Stimulated activated CD4-positive, alpha-beta T cell treated with anti-CD3 and anti-CD28 coated beads, Interleukin-4, amount 100 ng/mL, for 24 hours (primary cell): ENCODE measurements at places on chromosomes 2 and 18.
A peak's percentile ranks its signal among the peaks of the same experiment; 100 is the strongest.

- no peak for DNase-seq
Measured at GRCh38 chr2:130337735-130338325, 4.9 kb upstream of the IMP4 start.

DNA sequence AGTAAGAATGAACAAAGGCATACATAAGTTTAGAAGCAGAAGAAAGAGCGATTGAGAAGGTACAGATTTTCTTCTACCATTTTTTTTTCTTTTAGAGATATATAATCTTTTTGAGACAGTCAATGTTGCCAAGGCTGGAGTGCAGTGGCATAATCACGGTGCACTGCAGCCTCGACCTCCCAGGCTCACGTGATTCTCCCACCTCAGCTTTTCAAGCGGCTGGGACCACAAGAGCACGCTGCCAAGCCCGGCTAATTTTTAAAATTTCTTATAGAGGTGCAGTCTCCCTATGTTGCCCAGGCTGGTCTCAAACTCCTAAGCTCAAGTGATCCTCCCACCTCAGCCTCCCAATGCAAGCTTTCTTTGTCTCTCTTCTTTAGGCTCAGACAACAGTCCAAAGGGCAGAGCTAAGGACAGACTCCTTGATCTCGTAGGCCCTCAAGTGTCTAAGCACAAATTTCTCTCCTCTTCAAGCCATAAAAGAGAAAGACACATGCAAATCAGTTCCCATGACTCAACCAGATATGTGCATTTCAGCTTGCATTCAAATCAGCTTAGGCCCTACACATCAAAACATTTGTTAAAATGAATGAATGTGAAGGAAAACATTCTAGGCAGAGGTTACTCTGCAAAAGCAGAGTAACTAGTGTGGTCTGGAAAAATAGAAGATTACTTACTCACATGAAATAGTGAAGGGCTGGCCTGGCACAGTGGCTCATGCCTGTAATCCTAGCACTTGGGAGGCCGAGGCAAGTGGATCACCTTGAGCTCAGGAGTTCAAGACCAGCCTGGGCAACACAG is 18.0 kb downstream of the ITSN2 start:
- DNase-seq, result no peak

DNA sequence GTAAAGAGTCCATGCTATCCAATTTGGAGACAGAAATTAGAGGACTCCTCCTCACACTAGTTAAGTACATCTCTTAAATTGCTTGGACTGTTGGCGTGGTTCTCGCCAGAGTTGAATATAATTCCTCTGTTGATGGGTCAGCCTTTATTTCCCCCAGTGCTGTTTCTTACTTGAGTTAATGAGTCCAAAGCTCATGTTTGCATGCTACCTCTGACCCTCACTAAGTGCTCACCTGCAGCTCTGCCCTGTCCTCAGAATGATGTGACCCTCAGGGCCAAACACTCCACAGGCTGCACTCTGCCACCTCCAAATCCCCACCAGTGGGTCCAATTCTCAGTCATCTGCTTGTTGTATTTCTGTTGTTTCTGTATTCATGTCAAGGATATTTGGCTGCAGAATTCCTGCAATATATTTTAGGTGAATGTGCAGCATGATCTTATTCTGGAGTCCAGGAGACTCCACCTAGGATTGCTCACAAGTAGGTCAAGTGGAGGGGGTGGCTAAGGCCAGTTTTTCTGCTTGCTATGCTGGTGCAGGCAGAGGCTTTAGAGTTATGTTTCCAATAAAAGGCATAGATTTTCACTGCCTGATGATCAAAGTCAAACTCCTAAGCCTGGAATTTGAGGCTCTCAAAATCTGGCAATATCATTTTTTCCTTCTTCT is 37.8 kb downstream of the RDH14 start:
- DNase-seq, result no peak

DNA sequence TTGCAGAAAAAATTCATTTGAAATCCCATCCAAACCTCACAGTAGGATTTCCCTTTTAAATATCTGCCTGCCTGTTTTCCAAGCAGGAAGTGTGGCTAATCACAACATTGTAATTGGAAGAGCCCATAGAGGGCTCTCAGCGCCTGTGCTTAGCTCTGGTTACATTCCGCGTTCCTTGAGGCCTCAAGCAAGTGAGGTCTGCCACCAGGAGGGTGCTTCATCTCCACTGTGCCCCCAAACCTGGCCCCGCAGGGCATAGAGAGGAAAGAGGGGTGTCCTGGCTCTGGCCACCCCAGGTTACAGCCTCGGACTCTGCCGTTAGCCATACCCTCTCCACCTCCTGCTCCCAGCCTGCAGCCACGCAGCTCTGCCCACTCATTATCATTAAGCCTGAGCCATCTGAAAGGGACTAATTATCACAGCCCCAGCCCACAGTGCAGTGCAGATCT is 214.8 kb downstream of the SP3 start:
- DNase-seq, result no peak

- no peak for DNase-seq
Measured at GRCh38 chr18:40555914-40556313, 1399.1 kb upstream of the PIK3C3 start.

DNA sequence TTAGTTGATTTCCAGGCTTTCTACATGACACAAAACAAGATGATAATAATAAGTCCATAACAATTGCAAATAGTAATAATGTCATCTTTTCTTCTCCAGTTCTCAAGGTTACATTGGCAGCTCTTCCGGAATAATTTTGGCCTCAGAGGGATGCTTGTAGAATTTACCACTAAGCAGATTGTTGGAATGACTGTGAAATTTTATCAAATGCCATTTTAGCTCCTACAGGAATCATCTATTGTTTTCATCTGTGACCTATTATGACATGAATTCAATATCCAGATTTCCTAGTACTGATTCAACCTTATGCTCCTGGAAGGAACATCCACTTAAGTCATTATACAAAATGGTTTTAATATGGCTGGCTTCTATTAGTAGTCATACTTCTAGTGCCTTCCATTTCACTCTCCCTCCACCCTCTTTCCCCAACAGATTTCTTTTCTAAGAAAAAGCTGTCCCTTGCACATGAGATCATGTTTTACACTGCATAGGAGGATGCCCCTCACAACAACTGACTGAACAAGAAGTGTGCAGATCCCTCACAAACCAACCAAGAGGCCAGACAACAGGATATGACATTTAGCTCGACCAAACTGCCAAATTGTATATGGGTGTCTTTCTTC is 200.0 kb downstream of the DNER start:
- no peak for DNase-seq

GRCh38 chr2:211157211-211157610 is 600.8 kb downstream of the CPS1 start:
- DNase-seq, result no peak

DNA sequence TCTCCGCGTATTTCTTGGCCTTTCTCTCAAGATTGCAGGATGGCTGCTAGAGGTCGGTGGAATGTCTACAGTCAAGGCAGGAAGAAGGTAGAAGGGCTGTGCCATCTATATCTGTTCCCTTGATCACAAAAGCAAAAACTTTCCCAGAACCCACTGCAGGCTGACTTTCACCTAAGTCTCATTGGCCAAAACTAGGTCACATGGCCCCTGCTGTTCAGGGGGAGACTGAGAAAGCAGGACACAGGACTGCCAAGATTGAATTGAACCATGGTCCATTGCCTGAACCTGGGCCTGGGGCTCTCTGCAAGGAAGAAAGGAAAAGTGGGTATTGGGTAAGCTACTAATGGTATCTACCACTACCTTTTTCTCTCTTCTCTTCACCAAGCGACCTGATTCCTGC is 9.7 kb upstream of the GRP start:
- no peak for DNase-seq

DNA sequence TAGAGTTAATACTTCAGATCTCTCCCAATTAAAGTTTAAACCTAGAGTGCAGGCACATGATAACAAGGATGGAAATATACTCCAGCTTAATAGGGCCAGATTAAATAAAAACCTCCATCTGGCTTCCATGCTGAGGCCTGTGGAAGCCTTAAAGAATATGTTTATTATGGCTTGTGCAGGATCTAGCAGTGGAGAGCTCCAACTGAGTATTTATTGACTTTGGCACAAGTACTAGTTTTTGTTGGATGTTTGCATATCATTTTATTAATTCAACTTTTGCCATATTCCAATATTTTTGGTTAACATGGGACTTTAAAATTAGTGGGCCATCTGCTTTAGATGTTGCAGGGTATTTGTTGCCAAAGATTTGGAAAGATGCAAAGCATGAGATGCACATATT is 860.4 kb upstream of the SOX11 start:
- DNase-seq, result no peak

DNA sequence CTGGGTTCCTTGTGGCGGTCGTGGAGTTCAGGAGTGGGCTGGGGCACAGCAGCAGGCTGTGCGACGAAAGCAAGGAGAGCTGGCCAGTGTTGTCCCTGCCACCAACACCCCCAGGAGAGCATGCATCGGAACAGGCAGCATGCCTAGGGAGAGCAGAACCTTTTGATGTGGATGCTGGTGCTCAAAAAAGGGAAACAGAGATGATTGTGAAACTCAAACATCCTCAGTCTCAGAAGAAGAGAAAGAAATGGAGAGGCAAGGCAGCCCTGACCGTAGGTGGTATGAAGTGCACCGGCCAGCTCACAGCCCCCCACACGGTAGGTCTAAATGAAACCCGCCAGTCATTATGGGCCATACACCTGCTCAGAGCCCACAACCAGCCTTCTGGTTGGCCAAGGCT is 253.4 kb downstream of the GBX2 start:
- no peak for DNase-seq

- no peak for DNase-seq
Measured at GRCh38 chr2:229243890-229244560, 27.1 kb downstream of the PID1 start.

DNA sequence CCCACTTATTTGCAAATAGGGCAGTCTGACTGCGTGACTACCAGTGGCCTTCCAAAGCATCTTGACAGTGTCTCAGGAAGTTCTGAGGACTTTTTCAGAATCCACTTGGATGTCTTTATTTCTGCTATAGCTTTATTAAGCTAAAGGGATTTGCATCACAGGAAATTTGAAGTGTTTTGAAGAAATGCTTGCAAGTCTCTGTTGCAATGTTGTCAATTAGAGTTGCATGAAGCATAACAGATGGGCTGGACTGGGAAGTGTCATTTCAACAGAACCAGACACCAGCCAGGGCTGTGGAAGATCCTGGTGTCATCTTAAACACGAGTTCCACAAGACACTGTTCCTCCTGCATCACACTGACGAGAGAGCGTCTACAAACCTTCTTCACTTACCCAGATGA is 224.5 kb downstream of the EN1 start:
- DNase-seq, result no peak

DNA sequence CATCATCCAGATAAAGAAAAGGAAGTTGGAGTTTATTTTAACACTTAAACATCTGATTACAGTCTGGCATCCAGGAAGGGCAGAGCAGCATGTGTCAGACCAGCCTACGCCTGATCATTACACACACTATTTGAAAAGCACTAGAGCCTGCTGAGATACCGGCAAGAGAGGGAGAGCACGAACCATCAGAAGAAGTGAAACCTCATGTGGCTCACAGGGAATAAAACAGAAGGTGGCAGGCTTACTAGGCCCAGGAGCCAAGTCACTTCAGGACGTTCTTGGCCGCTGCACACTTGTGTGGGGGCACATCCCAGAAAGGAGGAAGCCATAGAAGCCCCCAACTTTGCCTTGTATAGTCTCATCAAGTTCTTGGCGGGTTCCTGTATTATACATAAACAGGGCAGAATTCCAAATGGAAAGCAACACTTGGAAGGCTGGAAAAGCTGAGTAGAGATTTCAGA is 105.5 kb downstream of the UGGT1 start:
- DNase-seq, result peak; percentile 5

DNA sequence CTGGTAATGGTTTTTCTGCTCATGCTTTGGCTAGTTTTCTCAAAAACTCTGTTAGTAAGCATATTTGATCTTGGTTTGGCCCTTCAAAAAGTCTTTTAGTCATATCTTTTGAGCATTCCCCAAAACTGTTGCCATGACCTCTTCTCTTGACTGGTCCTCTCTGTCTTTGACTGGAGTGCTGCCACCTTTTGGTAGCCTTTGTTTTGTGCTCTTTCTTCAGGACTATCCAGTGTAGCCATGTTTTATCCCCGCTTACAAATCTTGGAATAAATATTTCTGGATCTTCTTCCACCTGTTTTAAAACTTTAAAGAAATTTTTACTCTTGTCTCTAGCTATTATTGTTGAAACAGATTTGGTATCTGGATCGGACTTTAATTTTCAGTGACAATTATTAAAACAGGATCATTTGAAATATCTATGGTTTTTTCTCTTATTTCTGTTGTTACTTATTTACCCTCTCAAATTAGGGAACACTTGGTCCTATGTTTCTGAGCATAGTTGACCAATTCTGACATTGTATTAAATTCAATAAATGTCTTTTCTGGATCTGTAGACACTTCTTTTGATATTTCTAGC is 965 bp upstream of the ELOA2 start:
- DNase-seq, result no peak

DNA sequence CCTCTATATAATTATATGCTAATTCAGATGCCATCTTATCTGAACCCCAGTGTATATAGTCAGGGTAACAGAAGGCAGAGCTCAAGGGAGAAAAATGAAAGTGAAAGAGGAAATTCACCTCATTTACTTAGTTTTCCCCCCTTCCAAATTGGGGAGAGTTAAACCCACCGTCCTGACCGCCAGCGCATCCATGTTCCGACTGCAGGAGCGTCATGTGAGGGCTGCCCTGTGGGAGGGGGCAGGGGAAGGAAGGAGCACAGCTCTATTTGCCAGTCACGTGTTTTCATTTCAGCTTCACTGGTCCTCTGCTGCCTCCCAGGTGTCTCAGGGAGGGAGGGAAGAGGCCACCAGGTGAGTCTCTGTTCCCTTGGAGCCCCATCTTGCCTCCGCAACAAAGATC is 13.2 kb downstream of the CNNM4 start:
- DNase-seq, result peak; percentile 36

DNA sequence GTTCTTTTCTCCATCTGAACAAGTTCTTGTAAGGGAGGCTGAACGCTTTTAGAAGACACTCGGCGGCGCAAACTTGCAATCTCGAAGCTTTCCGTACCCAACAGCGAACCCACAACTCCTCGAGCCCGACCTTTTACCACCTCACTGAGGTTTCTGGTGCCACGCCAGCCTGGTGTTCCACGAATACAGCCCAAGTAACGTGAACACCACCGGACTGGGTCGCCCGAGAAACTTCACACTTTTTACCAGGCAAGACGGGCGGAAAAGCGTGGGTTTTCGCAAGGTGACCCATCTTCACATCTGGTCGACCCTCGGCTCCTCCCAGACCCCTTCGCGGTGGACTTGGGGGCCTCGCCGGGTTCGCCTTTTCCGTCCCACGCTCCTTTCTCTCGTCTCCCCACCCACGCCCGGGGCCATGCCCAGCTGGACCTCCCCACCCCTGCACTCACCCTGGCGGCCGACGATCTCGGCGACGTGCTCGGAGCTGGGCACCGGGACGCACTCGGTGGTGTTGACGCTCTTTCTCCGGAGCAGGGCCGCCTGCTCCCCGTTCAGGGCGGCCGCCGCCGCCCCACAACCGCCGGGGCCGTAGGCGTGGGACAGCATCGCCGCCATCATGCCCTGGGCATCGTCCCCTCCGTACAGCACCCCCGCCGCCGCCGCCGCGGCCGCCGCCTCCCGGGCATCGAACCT is 1.2 kb downstream of the MEX3C start:
- peak; percentile 54 for DNase-seq

DNA sequence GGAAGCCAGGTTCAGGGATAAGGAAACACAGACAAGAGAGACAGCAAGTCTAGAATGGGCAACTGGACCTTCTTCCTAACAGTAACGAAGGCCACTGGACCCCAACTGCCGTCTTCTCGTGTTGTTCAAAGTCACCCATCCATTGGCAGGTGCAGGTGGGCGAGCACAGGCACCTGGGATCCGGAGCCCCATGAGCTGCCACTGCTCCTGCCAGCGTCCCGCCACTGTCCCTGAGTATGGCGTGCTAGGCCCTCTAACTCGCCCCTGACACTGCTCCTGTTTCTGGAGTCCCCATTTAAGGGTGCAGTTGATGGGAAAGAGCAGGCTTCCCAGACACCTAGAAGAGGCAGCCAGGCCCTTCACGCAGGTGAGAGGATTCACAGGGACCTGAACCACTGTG is 48.0 kb downstream of the NDUFA10 start:
- DNase-seq, result no peak
